Activated CD4-positive, alpha-beta memory T cell treated with anti-CD3 and anti-CD28 coated beads for 36 hours (primary cell): ENCODE measurements at places on chromosomes 6 and 20. TPM values are rescaled to one million over a fixed set of nuclear protein-coding genes. Genes with fewer than 3 reads are reported as not detected.

DNA sequence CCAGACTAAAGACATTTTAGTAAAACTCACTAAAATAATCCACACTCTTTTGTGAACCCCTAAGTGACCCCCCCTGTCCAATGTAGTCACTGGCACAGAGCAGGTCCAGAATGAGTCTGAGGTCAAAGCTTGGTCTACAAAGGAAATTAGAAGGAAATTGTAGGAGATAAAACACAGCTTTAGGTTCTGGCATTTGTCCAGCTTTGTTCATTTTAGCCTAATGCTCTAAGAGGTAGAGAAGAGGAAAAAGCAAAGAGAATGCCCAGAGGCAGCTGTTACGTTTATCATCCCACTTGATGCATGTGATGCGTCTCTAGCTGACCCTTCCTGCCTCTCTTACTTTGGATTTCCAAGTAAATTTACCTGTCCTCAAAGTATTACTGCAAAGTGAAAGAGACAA is 62.5 kb downstream of the CNKSR3 start:
- DNase-seq = no peak

DNA sequence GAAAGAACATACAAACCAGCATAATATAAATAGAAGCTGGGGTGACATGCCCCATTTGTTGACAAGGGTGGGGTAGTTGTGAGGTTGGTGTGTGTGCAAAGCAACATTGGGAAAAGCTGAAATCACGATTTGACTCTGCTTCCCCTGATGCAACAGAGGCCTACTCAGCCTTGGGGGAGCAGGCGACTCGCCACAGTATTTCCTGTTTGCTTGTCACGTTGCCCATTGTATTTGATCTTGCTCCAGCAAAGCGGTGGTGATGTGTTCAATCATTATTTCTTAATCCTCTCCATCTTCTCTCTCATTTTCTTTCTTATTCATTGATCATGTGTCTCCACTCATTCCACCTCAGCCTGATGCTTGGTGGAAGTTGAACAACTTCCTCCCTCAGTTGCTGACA is 165.8 kb upstream of the CITED2 start:
- DNase-seq = peak; percentile 82

DNA sequence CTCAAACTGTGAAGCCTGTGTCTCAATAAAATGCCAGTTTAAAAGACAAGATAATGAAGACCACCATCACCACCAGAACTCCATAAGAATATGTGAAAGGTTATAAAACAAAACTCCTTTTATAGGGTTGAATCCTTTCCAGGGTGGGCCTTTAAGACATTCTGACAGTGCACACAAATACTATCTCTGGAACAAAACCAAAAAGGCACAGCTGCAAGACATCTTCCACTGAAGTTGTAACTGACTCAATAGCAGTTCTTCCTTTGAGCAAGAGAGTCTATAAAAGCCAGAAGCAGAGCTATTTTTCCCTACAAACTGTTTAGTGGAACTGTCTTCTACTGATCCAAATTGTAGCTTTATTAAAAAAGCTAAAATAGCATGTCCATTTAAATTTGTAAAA is 81.6 kb downstream of the EPB41L2 start:
- no peak for DNase-seq

- DNase-seq = no peak
These were observed 48.8 kb downstream of the MCUR1 start for GRCh38 chr6:13765570-13765969.

DNA sequence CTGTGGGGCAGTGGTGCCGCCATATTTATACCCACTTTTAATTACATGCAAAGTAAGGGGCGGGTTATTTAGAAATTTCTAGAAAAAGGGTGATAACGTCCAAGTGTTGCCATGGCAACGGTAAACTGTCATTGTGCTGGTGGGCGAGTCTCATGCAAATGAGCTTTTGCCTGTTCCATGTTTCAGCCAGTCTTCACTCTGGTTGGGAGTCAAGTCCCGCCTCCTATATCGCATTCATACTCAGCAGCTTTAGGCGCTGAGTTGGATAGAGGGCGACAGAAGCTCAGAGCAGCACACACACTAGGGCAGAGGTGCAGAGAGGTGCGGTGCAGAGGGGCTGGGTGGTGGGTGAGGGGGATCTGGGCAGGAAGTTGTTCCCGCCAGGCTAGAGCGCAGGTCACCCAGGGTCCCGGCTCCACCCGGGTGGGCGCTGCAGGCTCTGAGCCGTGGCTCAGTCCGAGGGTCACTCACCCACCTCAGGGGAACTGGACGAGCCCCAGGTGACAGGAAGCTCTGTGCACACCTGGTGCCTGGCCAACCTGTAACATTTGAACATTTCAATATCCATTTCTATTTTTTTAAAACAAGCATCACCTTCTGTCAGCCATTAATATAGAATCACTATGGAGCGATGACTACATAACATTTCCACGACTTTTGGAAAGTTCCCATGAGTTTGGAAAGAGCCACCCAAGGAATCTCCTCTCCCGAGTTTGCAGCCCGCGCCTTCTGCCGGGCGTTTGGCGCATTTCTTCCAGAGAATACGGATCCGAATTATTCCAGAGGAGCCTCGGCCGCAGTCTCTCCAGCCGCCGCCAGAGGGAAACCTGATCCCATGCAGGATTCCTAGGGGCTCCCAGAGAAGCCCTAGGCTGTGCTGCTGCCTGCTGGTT is 89.1 kb upstream of the PHACTR3 start:
- peak; percentile 17 for DNase-seq

GRCh38 chr6:166839569-166839968 is 116.8 kb downstream of the RNASET2 start:
- DNase-seq = no peak

DNA sequence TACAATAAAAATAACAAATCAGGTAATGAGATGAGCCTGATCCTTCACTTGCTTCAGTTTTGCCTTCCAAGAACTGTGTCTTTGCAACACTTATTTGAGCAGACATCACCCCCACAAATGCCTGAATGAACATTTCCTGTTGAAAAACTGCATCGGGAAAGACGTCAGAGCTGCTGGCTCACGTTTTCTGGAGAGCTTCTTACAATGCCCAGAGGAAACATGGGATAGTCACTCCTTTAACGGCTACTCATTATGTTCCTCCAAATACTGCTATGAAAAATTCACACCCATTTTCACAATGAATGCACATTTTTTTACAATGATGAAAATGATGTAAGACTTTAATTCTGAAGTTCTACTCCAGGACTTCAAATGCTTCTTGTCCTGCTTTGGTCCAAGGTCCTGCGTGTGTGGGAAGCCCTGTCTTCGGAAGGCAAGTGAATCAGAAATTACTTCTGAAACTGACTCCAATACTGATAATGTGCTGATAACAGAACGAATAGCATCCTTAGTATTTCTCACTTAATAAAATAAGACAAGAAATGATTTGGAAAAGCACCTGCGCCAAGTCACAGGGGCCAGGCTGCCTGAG is 238.0 kb downstream of the ANKRD60 start:
- no peak for DNase-seq

DNA sequence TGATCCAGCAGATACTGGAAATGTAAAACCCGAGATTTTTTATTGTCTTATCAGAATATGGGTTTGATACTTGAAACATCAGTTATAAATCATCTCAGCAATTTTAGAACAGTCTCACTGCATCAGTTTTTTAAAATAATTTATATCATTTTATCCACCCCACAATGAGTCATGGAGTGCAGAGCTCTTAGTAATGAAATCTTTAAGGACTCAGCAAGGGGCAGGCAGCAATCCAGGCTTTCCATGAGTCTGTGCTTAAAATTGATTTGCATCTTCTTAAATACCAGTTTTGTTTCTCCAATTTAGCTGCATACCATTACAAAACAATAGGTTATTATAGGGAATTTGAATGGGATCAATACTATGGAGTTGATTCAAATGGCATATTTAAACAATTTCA is 832.3 kb downstream of the C6orf118 start:
- no peak for DNase-seq

DNA sequence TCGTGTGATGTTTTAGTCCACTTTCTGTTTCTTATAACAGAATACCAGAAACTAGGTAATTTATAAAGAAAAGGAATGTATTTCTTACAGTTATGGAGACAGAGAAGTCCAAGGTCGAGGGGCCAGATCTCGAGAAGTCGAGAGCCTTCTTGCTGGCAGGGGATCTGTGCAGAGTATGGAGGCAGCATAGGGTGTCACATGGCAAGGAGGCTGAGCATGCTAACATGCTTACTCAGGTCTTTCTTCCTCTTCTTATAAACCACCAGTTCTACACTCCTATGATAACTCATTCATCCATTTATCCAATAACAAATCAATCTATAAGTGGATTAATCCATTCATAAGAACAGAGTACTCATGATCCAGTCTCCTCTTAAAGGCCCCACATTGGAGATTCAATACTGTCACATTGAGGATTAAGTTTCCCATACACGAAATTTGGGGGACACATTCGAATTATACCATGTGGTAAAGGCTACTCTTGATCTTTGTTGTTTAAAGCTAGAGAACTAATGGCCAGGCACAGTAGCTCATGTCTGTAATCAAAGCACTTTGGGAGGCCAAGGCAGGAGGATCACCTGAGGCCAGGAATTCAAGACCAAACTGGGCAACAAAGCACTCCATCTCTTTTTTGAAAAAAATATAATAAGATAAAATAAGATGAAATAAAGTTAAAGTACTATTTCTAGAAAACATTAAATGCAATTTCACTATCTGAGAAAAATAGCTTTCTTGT is 2.1 kb downstream of the GOPC start:
- peak; percentile 16 for DNase-seq

GRCh38 chr20:46691196-46691595 is 2.0 kb upstream of the TP53RK start:
- no peak for DNase-seq

Gene NT5E
- 3.7 TPM for total RNA-seq

GRCh38 chr20:60206259-60206658 is 248.0 kb downstream of the CDH26 start:
- no peak for DNase-seq

DNA sequence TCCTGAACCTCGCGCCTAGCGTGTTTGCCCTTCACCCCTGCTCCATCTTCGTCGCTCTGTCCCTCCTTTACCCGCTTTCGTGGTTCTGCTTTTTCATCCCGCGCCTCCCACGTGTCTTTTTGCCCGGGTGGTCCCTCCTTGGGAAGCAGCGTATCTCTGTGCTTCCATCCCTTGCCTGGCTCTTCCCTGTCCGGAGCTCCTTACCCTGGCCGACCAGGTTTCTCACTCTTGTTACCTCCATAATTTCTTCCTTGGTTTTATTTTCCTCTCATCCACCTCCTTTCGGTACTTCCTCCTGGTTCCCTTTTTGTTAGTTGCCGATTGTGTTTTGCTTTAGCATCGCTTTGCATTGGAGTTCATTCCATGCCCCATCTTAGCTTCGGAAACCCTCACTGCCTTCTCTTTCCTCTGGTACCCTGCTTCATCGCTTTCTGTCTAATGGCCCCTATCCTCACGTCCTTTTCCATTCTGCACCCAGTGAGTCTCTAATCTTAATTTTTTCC is 735 bp downstream of the FAM135A start:
- DNase-seq = peak; percentile 41

Gene IER3
- total RNA-seq = 171 TPM

Gene LIN28B
- not detected for total RNA-seq

Gene HLA-DPA1
- 19.3 TPM for total RNA-seq

GRCh38 chr6:168397012-168397411 is 44.0 kb upstream of the SMOC2 start:
- no peak for DNase-seq

DNA sequence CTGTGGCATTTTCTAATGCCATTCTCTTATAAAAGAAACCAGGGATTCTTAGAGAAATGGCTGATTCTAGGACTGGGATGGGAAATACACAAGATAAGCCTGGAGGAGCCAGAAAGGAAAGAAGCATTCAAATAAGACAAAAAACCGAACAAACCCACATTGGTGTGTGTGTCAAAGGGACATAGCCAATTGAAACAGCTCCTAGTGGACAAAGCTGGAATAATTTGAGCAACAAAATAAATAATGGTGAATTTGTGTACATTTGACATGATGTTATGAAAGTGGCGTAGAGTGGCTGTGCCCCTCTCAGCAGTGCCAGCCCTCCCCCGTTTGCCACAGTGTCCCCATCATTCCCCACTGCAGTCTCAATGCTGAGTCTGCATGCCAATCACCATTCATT is 55.5 kb downstream of the B3GAT2 start:
- DNase-seq = no peak

DNA sequence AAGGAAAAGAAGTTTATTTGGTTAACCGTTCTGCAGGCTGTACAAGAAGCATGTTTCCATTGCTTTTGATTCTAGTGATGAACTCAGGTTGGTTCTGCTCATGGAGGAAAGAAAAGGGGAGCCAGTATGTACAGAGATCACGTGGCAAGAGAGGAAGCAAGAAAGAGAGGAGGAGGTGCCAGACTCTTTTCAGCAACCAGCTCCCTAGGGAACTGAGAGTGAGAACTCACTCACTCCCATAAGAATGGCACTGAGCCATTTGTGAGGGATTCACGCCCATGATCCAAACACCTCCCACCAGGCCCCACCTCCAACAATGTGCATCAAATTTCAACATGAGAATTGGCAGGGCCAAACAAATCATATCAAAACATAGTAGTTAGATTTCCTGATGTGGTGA is 649.1 kb downstream of the EPM2A start:
- no peak for DNase-seq

Gene COL21A1
- total RNA-seq = not detected

Gene PRKN
- total RNA-seq = 0.82 TPM

GRCh38 chr6:163695414-163695864 is 280.9 kb downstream of the QKI start:
- no peak for DNase-seq

DNA sequence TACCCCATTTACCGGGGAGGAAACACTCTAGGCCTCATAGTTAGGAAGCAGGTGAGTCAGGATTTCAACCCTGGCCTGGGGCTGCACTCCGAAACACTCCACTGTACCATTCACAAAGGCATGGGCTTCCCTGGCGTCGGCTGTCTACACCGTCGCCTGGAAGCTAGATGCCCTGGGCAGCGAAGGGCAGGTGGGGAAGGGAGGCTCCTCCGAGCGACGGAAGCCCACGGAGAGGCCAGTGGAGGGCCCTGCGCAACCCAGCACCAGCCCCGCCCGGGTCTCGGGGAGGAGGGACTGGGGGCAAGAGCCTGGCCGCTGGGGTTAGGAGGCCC is 16.1 kb downstream of the SDCBP2 start:
- DNase-seq = no peak

DNA sequence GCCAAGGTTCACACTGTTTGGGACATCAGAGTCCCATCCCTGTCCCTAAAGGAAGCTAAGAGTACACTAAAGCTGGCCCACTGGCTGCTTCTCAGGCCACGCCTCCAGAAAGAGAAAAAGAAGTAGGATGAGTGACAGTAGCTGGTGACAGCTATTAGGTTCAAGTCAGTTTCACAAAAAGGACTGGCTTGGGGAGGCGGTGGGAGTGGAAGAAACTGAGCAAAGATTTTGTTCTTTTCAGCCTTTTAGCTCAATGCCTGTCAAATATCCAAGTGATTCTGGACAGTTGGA is 374.7 kb downstream of the ZFAND3 start:
- no peak for DNase-seq

Gene KIAA0408
- total RNA-seq = 6.0 TPM

Gene ZFP57
- total RNA-seq = not detected
